Heart right ventricle (tissue), 16 donors: ENCODE measurements at places on chromosomes 6 and 20. TPM values are rescaled to one million over a fixed set of nuclear protein-coding genes. Genes with fewer than 3 reads are reported as not detected.

Gene KCNB1
- polyA plus RNA-seq = 0.99 TPM

Gene TRIM10
- polyA plus RNA-seq = not detected

GRCh38 chr6:52317841-52318581, 33.5 kb upstream of the MCM3 start:
- no peaks in the 10 kb centered on the region for H3K36me3 ChIP-seq
- no peaks in the 10 kb centered on the region for H3K4me1 ChIP-seq
- H3K27ac ChIP-seq = no peak overlapping the region
- no peak overlapping the region for H3K4me3 ChIP-seq

GRCh38 chr6:139919107-139920026, 544.9 kb upstream of the CITED2 start:
- H3K4me3 ChIP-seq = no peak overlapping the region
- DNase-seq = no peak
- H3K36me3 ChIP-seq = no peaks in the 10 kb centered on the region
- H3K4me1 ChIP-seq = no peaks in the 10 kb centered on the region

DNA sequence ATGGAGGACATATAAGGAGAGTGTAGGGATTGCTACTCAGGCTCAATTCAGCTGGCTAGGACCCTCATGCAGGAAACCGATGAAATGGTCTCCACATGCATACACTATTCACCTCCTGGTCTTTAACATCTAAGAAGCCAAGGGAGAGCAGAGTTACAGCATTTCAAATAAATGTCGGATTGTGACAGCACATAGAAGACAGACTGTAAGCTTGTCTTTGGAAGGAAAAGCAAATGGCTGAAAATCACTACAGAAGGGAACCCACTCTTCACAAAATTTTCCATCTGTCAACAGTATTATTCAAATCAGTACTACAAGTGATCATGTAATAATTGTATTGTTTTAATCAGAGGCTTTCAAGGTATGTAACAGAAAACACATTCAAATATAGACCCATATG, 72.9 kb downstream of the ATG5 start:
- no peaks in the 10 kb centered on the region for H3K27me3 ChIP-seq
- H3K4me1 ChIP-seq = no peaks in the 10 kb centered on the region
- H3K4me3 ChIP-seq = no peak overlapping the region
- no peak for DNase-seq

DNA sequence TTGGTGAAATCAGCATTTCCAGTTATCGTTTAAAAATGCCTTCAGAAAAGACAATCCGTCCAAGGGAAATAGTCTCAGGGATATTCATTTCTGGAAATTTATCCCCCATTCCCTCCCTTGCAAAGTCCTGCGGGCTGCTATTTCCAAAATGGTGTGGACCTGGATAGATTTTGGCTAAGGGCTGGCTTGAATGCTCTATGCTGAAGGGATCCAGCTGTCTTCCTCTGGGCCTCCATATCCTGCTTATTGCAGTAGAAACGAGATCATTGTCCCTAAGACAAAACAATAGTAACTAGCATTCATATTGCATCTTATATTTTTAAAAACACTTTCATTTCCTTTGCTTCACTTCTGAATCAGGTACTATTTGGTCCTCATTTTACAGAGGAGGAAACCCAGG, 129.9 kb downstream of the ANKRD60 start:
- H3K27me3 ChIP-seq = peaks cover 4% of the 10 kb centered on the region
- no peaks in the 10 kb centered on the region for H3K36me3 ChIP-seq
- no peak overlapping the region for H3K27ac ChIP-seq
- no peaks in the 10 kb centered on the region for H3K4me1 ChIP-seq

DNA sequence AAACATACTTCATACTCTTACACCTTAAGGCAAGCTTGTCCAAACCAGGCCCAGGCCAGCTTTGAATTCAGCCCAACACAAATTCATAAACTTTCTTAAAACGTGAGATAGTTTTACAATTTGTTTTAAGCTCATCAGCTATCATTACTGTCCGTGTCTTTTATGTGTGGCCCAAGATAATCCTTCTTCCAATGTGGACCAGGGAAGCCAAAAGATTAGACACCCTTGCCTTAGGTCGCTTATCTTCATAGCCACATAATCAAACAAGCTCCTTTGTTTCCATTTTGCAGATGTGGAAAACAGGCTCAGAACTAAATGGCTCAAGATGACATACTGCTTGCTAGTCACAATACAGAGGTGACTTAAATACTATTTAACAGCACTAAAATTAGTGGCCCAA, 6.0 kb downstream of the SALL4 start:
- H3K36me3 ChIP-seq = no peaks in the 10 kb centered on the region
- H3K27me3 ChIP-seq = peaks cover 79% of the 10 kb centered on the region
- no peak for DNase-seq
- no peak overlapping the region for H3K27ac ChIP-seq
- no peak overlapping the region for H3K4me3 ChIP-seq
